Immature natural killer cell (primary cell): ENCODE measurements at places on chromosomes 7 and 10.

DNA sequence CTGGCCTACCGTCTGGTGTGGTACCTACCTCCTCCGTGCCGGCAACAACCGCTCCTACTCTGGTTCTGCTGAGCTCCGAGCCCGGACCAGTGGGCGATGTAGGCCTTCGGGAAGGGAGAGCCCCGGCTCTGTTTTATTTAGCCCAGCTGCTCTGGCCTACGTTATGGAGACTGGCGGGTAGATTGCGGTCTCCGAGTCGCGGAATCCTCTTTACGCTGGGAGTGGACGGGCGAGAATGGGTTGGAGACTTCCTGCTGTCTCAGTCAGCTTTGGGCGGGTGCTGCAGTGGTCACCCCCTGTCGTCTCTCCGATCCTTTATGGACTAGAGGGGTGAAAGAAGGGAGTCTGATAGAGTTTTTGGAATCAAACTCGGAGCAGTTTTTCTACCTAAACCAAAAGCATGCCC lies 406 bp downstream of the CBLL1 start:
- H3K36me3 ChIP-seq = no peaks in the 10 kb centered on the region
- peaks cover 46% of the 10 kb centered on the region for H3K4me1 ChIP-seq
- H3K27me3 ChIP-seq = peaks cover 15% of the 10 kb centered on the region

GRCh38 chr7:100435401-100436304 lies 644 bp downstream of the PPP1R35 start:
- no peaks in the 10 kb centered on the region for H3K36me3 ChIP-seq
- H3K27me3 ChIP-seq = peaks cover 8% of the 10 kb centered on the region
- DNase-seq = peak; percentile 31
- peaks cover 42% of the 10 kb centered on the region for H3K4me1 ChIP-seq
- H3K27ac ChIP-seq = peak overlapping the region; percentile 95

DNA sequence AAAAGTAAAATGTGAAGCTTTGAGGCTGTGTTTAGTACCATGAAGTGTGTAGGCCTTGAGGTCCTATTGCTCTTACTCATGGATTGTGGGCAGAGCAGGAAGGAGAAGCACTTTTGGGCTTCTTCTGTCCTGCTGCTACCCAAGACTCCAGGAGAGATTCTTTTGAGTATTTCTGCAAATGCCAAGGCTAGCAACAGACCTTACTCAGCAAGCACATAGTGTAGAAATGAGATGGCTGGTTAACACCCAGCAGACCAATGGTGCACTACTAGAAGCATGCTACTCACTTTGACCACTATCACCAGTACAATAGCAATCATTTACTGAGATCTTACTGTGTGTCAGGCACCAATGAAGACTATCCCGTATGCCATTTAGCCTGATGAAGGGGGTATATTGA lies 3.2 kb downstream of the PLPP4 start:
- H3K4me3 ChIP-seq = no peak overlapping the region
- no peak for DNase-seq
- peaks cover 14% of the 10 kb centered on the region for H3K27me3 ChIP-seq
- H3K27ac ChIP-seq = no peak overlapping the region

DNA sequence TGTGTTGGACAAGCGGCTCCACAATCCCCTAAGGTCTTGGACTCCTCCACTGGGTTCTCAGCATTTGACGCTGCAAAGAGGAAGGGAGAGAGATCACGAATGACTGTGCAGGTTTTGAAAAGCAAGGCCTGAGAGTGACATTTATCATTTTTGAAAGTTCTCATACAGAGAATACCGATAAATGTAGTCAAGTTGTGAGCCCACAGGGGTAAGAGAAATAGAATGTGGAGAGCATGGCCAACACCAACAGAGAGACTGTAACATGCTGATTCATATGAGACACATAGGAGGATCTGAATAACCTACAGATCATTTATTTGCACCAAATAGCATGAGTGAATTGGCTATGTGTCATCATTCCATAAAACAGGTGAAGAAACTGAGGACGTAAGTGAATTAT lies 230.5 kb upstream of the MBL2 start:
- H3K36me3 ChIP-seq = peaks cover 6% of the 10 kb centered on the region
- no peak overlapping the region for H3K27ac ChIP-seq
